ENCODE measurements at places on chromosomes 2 and 18.

- no peak for DNase-seq
These were observed 79.7 kb downstream of the MDH1 start for GRCh38 chr2:63668466-63668865.

DNA sequence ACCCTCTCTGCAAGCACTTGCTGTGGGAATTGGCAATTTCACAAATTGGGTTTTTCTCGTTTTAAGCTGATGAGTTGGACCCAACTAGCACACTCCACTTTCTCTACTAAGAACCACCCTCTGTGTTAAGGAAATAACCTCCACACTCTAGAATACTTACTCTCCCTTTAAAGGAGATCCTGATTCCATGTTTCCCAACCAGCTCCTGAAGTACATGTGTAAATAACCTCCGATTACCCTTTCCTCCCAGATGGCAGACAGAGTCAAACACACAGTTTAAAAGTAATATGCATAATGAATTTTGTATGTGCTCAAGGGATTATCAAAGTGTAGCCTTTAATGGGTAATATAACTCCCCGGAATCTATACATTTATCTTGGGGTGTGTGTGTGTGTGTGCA, 171.3 kb upstream of the OSR1 start:
- no peak for DNase-seq

DNA sequence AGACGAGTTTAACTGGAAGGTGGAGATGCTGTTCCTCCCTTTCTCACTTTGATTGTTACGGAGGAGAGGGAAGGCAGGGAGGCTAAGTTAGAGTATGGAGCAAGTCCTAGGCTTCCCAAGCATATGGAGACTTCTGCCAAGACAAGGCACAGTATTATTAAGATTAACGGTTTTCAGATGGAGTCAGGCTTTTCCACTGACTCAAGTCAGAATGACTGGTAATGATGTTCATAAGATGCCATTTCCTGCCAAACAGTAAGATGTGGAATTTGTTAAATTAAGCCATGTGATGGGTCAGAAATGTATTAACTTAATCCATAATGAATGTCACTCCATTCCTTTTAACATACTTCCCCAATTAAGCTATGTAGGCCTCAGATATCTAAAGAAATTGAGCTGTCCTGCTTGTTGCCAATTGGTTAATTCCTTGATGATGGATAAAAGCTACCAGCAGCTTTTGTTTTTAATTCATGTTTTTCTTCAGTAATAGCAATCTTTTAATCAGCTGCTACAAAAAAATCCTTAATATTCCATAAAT, 383.7 kb downstream of the ZNF521 start:
- DNase-seq, result no peak

DNA sequence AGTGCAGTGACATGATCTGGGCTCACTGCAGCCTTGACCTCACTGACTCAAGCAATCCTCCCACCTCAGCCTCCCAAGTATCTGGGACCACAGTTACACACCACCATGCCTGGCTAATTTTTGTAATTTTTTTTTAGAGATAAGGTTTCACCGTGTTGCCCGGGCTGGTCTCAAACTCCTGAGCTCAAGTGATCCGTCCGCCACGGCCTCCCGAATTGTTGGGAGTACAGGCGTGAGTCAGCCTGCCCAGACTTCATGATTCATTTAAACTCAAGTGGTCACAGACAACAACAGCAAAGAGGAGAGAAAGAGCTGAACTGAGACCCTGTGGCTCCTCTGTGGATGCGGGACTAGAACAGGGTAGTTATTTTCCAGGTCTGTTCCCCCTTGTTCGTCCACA, 83.0 kb downstream of the TSHZ1 start:
- DNase-seq, result no peak

GRCh38 chr18:22817844-22818243, 115.3 kb upstream of the RBBP8 start:
- DNase-seq, result no peak

GRCh38 chr2:160429248-160430000, 64.2 kb downstream of the RBMS1 start:
- peak; percentile 85 for DNase-seq

DNA sequence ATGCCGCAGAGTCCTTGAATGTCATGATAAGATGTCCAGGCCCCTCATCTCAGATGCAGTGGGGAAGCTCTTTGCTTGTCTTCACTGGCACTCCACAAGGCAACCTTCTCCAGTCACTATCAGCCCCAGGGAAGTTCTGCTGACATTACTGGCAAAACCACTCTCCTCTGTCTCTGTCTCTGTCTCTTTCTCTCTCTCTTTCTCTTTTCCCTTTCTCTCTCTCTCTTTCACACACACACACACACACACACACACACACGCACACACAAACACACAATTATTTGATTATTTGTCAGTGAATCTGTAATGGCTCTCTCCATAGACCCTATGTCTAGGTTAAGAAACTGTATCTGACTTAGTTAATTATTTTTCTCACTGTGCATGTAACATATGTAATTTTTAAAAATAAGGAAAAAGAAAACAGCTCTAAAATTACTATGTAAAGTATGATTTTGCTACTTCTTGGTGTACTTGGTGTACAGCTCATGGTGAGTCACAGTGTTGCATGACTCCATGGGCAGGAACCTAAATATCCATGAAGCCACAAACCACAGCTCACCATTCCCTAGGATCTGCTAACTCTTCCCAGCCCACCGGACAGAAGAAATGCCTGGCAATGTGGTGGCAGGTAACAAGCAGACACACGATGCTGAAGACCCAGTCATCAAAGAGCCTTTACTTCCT, 594.9 kb upstream of the ID2 start:
- DNase-seq, result no peak

- DNase-seq, result no peak
These were observed 36.8 kb upstream of the CPS1 start for GRCh38 chr2:210519594-210519993.

DNA sequence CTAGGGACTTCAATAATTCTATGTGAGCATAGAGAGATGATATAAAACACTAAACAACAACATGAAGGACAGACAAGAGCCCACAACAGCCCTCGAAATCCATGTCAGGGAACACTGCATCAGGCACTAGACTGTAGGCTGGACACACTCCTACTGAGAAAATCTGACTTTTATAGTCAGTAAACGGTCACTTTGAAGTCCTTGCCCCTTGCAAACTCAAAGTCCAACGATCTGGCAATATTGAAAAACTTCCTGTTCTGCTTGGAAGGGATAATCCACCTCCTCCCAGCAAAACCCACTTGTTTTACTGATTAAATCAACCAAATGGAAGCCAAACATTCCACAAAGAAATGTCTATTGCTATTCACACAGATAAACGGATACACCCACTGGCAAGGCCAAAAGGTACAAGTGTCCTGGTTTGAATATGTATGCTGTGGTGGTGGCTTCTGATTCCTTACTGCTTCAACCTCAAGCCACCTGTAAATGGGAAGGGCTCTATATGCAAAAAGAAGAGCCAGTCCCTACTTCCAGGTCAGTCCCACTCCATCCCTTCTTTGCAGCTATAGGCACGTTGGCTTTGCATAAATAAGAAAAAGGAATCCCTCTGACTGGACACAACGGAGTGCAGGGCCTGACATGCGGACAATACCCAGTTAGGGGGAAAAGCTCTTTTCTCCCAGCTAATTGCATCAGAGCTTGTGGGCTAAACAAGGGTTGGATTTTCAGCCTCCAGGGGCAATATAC, 56.6 kb downstream of the STK39 start:
- no peak for DNase-seq

DNA sequence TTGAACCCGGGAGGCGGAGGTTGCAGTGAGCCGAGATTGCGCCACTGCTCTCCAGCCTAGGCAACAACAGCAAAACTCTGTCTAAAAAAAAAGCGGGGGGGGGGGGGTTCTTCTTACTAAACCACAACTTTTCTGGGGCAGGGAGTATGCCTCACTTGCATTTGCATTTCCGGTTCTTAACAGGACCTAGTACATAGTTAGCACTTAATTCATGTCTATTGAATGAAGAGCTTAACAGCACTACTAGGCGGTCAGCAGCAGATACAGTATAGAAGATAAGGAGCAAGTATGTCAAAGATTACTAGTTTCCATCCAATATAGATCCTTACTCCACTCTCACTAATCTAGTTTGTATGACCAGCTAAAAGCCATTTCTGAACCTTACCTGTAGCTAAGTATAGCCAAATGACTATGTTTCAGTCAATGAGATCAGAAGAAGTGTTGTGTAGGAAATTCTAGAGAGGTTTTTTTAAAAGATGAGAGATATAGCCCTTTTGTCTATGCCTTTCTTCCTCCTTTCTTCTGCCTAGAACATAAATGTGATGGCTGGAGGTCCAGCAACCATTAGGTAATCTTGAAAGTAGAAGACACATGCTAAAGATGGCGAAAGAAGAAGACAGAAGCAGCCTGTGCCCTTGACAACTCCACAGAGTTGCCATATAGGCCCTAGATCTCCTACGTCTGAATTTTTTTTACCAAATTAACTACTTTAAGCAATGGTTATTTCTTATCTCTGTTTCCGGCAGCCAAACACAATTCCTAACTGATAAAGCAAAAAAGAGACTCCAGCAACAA, 11.3 kb downstream of the HYCC2 start:
- peak; percentile 11 for DNase-seq

GRCh38 chr2:55500025-55500424, 19.5 kb upstream of the CFAP36 start:
- DNase-seq, result peak; percentile 77

DNA sequence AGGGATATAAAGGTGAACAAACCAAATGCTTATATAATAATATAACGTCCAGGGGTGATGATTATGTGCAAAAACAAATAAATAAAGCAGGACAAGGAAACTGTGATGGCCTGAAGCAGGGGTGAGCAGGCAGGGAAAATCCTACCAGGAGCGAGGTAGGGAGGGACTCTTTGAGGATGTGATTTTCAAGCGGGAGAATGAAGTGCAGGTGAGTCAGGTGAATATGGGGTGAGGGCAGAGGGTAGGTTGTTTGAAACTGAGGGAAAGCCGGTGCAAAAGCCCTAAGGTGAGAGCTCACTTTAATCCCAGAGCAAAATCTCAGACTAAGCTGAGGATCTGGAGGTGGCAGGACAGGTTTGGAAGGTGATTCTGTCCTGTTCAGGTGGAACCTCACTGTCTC, 40.7 kb downstream of the CYP26B1 start:
- no peak for DNase-seq

DNA sequence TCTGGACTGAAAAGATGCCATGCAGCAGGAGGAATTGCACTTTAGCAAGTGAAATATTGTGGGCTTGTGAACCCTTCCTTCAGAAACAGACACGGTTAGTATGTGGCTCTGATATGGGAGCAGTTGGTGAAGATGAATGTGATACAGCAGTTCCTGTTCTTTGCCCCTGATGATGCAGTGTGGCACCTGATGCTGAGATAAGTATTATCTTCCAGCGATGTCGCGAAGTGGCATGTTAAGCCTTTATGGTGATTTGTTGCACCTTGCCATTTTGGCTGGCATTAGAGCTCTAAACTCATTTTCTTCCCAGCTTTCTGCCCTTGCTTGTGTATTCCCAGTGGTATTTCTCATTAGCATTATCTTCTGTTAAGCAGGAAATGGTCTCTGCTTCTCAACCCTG, 441.6 kb upstream of the RAB12 start:
- DNase-seq, result no peak

- no peak for DNase-seq
These were observed 50.1 kb downstream of the RPL31 start for GRCh38 chr2:101052147-101052546.

GRCh38 chr2:42390401-42390969, 29.5 kb upstream of the COX7A2L start:
- DNase-seq, result no peak

DNA sequence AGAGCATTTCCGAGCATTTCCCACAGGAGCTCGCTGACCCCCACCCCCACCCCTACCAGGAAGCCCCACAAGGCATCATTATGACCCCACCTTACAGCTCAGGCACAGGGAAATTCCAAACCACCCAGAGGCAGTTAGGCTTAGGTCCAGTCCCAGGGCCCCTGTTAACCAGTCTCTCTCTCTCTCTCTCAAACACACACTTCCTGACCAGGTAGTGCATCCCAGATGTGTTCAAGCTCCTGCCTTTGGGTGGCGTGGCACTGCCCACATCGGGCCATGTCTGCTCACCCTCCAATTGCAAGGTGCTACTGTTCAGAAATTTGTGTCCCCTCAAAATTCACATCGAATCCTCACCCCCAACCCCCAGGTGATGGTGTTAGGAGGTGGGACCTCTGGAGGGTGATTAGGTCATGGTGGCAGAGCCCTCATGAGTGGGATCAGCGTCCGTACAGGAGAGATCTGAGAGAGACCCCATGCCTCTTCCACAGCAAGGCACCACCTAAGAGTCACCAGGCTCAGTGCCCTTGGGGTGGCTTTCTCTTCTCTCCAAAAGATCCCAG, 8.8 kb downstream of the COPS9 start:
- DNase-seq, result no peak

- peak; percentile 77 for DNase-seq
These were observed 46.5 kb downstream of the UNC50 start for GRCh38 chr2:98654699-98655495.

GRCh38 chr18:77749089-77749488, 499.4 kb downstream of the GALR1 start:
- DNase-seq, result no peak

- DNase-seq, result no peak
These were observed 6.4 kb downstream of the CD207 start for GRCh38 chr2:70828914-70829824.

GRCh38 chr2:17328161-17328560, 190.1 kb downstream of the RAD51AP2 start:
- no peak for DNase-seq

- no peak for DNase-seq
These were observed 364.4 kb downstream of the KCNJ3 start for GRCh38 chr2:155062922-155063258.

DNA sequence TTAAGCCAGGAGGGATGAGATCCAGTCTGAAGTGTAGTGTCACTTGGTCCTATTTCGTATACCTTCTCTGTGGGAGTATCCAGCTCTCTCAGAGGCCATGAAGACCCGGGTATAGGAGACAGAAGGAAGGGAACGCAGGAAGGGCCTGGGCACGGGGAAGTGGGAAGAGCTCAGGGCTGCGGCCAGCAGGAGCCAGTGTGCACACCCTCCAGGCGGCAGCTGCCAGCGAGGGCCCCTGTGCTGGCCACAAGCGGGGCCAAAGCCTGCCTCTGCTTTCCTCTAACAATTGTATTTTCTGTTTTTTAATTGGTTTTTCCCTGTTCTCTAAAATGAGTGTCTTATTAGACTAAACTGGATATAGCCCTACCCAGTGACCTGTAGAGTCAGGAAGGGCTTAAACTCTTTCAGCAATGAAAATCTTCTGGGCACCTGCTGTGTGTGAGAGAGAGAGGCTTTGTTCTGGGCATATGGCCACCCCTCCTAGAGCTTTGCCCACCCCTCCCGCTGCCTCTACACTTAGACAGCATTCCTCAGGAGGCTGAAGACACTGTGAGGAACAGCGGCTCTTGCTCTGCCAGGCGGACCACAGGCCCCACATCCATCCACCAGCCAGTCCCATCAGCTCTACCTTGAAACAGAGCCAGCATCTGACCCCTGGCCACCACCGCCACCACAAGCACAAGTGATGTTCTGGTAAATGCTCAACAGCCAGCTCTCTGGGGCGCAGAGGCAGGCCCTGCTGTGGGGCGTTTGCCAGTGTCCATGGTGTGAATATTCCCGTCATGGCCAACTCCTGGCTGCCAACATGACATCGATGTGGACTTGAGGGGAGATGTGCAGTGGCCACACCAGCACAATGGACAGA, 9.5 kb downstream of the GPR17 start:
- DNase-seq, result no peak
